Heart left ventricle (tissue), 16 donors: ENCODE measurements at places on chromosomes 11 and 22. TPM values are rescaled to one million over a fixed set of nuclear protein-coding genes. Genes with fewer than 3 reads are reported as not detected.

- no peaks in the 10 kb centered on the region for H3K27me3 ChIP-seq
- H3K4me1 ChIP-seq, result peaks cover 15% of the 10 kb centered on the region
- peak overlapping the region; percentile 97 for H3K27ac ChIP-seq
Observed at GRCh38 chr11:34105957-34106504, 602 bp downstream of the NAT10 start.

- H3K27ac ChIP-seq, result no peak overlapping the region
- peaks cover 4% of the 10 kb centered on the region for H3K4me1 ChIP-seq
- no peaks in the 10 kb centered on the region for H3K27me3 ChIP-seq
- H3K36me3 ChIP-seq, result peaks cover 88% of the 10 kb centered on the region
Observed at GRCh38 chr11:85960678-85961077, 105.5 kb downstream of the CCDC83 start.

GRCh38 chr11:45994371-45995341 is 72.2 kb downstream of the LARGE2 start:
- no peaks in the 10 kb centered on the region for H3K27me3 ChIP-seq
- H3K27ac ChIP-seq, result no peak overlapping the region
- DNase-seq, result no peak
- H3K36me3 ChIP-seq, result no peaks in the 10 kb centered on the region
- H3K4me1 ChIP-seq, result peaks cover 33% of the 10 kb centered on the region

DNA sequence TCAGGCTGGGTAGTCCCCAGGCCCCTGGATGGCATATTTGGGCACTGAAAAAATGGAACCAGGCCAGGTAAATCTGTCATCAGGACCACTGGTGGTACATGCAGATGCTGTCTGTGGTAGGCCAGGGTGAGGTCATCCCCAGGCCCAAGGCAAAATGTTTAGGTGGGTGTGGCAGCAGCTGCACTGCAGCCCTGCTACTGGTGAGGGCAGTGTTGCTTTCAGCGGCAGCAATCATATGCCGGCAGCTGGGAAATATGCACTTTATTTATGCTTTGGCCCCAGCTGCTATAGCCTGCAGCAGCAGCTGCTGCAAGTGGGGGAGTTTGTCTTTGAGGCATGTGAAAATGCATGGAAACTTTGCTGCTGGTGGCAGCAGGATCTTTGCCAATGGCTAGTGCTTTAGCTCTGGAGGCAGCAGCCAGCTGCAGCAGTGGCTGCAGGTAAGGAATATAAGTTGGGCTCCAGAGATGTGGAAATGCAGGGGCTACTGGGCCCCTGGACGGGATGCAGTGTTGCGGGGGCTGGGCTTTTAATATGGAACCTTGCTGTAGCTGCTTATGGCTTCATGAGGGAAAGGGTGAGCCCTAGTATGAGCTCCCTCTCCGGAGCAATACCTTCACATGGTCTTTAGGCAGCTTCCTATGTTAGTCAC is 365.7 kb upstream of the CADM1 start:
- no peaks in the 10 kb centered on the region for H3K4me1 ChIP-seq
- no peaks in the 10 kb centered on the region for H3K36me3 ChIP-seq
- no peak overlapping the region for H3K27ac ChIP-seq
- no peak overlapping the region for H3K4me3 ChIP-seq
- DNase-seq, result no peak

DNA sequence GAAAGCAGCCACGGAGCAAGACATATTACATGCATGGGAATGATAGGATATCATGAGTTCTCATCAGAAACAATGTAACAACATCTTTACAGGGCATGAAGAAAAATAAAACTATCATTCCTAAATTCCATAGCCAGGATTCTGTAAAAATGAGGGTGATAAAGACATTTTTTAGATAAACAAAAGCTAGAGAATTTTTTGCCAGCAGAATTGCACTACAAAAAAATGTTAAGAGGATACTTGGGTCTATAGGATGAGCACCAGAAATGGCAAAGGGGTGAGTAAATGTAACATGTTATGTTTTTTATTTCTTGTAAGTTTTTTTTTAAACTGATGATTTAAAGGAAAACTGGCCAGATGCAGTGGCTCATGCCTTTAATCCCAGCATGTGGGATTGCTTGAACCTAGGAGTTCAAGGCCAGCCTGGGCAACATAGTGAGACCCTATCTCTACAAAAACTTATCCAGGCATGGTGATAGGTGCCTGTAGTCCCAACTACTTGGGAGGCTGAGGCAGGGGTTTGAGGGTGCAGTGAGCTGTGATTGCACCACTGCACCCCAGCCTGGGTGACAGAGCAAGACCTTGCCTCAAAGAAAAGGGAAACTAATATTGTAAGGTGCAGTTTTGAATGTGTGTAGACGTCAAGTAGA is 33.2 kb downstream of the TBX1 start:
- H3K27me3 ChIP-seq, result no peaks in the 10 kb centered on the region
- no peaks in the 10 kb centered on the region for H3K4me1 ChIP-seq
- DNase-seq, result no peak
- no peaks in the 10 kb centered on the region for H3K36me3 ChIP-seq
- no peak overlapping the region for H3K27ac ChIP-seq
- H3K4me3 ChIP-seq, result no peak overlapping the region

GRCh38 chr11:45960387-45961095 is 38.1 kb downstream of the LARGE2 start:
- H3K4me3 ChIP-seq, result no peak overlapping the region
- DNase-seq, result no peak
- peaks cover 47% of the 10 kb centered on the region for H3K36me3 ChIP-seq
- peak overlapping the region; percentile 44 for H3K27ac ChIP-seq

The CALCB gene
- not detected for total RNA-seq

The OR5B2 gene
- not detected for total RNA-seq
